ENCODE measurements at places on chromosomes 7 and 10.

DNA sequence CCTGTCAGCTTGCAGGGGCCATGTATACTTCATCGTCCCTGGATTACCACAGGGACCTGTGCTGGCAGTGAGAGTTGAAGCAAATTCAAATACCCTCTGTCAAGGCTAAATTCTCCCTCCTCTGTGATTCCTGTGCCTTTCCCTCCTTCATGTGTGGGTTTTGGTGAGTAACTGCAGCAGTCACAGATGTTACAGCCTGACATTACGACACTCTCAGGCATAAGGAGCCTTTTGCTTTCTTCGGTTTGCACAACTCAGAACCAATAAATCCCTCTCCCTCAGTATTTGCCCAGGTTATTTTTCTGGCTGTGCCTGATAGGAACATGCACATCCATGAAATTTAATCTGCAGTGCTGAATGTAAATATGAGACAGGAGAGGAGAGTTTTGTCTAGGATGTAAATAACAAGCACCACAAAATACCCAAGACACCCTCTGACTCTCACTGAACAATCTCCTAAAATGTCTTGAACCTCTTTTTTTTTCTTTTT lies 997.2 kb upstream of the GHITM start:
- DNase-seq, result no peak

DNA sequence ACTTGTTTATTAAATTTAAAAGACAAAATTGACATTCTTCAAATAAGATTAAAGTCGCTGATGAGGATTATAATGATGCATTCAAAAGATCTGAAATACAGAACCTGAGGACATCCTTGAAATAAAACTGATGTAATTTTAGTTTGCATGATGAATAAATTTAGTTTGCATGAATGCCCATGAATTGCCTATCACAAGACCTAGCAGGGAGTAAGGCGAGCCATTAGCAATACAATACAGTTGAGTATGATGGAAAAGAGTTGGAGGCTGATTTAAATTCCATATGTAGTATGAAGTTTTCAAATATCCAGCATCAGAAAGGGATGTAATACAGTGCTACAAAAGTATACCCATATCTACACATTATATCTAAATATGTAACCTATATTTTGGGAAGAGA lies 321.3 kb downstream of the CACNA2D1 start:
- DNase-seq, result no peak

GRCh38 chr10:37488792-37489657 lies 363.6 kb downstream of the ANKRD30A start:
- no peak for DNase-seq

GRCh38 chr10:14476006-14476405 lies 145.3 kb upstream of the FRMD4A start:
- DNase-seq, result no peak

- DNase-seq, result no peak
These were observed 35.1 kb downstream of the NOC3L start for GRCh38 chr10:94327649-94328048.
